ENCODE measurements at places on chromosomes 4 and X.

GRCh38 chr4:175986-176385, 51.7 kb downstream of the ZNF718 start:
- H3K36me3 ChIP-seq: no peaks in the 10 kb centered on the region
- no peak for DNase-seq
- no peaks in the 10 kb centered on the region for H3K4me1 ChIP-seq
- no peaks in the 10 kb centered on the region for H3K27me3 ChIP-seq

- H3K27ac ChIP-seq: no peak overlapping the region
- H3K36me3 ChIP-seq: no peaks in the 10 kb centered on the region
- no peak for DNase-seq
- H3K4me1 ChIP-seq: no peaks in the 10 kb centered on the region
Measured at GRCh38 chr4:123972031-123972430, 575.4 kb downstream of the SPRY1 start.

DNA sequence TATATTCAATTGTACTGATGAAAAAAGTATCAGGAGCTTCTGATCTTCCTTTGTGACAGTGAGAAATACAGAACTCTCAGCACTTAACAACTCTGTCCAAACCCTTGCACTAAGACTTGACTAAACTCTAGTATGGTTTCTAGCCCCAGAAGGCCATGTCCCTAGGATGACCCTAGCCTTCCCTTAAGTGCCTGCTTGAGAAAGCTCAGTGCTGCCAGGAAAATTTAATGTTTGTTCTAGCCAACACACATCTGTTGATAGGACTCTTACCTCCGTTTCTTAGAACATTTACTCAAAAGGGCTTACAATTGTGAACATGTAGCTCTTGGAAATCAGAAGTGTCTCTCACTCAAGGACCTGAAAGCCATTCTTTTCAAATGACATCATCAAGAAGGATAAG, 1055.2 kb upstream of the FTHL17 start:
- H3K27ac ChIP-seq: no peak overlapping the region
- H3K27me3 ChIP-seq: no peaks in the 10 kb centered on the region
- DNase-seq: no peak
- H3K36me3 ChIP-seq: no peaks in the 10 kb centered on the region

DNA sequence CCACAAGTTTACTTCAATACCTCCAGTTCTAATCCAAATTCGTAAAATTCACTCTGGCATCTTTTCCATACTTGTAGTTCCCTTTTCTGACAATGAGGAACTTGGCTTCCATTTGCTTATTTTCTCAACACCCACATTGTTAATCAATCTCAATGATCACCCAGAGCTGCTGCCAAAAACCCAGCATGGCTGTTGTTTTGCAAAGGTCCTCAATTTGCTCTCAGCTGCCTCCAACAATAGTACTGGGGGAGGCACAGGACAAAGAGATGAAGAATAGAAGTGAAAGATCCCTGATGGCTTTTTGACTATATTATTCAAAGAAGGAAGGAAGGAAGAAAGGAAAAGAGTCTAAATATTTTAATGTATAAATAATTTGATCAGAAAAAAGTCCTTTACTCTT, 847.8 kb downstream of the RAPGEF2 start:
- H3K4me3 ChIP-seq: no peak overlapping the region
- H3K4me1 ChIP-seq: no peaks in the 10 kb centered on the region
- H3K27ac ChIP-seq: no peak overlapping the region
- no peak for DNase-seq

DNA sequence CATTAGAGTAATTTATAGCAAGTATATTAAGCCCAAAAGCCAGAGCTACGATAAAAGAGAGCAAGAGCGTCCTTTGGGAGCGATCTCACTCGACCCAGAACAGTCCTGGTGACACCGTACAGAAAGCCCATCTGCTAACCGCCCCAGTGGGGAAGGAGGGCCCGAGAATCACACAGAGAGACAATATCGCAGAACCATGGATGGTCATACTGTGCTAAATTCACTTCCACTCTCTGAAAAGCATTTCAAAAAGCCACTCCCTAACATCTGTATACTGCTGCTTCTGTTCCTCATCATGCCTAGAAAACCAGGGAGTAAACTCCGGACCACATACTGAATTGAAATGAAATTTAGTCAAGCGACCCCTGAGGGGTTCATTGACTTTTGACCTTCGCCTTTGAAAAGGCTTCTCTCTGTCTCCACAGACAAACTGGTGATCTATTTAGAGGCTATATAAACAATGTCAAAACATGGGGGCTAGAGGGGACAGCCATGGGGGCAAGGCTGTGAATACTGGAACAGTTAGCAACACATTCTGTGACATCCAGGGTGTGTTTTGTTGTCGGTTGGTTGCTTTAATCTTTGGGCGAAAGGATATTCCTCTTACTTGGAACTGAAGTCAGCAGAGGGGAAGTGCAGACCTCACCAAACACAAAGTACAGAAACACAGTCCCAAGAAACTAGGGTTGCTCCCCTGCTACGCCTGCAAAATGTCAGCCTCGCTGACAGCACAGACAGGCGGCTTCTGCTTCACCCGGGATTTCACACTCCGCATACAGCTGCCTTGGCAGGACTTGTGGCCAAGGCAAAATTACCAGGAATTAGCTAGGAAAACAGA, 129.0 kb upstream of the RASGEF1B start:
- no peaks in the 10 kb centered on the region for H3K4me1 ChIP-seq
- no peak overlapping the region for H3K4me3 ChIP-seq
- no peaks in the 10 kb centered on the region for H3K27me3 ChIP-seq
- no peaks in the 10 kb centered on the region for H3K36me3 ChIP-seq
- no peak overlapping the region for H3K27ac ChIP-seq

DNA sequence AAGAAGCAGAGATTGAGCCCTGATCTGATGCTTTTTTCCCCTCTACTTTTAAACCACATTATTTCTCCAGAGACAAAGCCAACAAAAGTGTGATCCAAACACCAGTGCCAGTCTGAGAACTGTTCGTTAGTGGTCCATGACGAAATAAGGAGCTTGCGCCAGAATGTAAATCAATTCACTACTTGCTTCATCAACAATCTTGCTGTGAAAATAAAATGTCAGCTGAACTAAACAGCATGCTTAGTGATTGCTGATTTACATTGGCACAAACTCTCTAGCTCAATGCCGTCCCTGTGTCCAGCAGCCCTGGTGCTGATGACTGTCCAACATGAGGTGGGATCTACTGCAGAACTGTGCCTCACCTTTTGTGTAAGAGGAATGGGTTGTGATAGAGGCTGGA, 71.3 kb downstream of the SOX3 start:
- H3K36me3 ChIP-seq: no peaks in the 10 kb centered on the region
- no peak overlapping the region for H3K27ac ChIP-seq
- DNase-seq: no peak
- H3K4me1 ChIP-seq: no peaks in the 10 kb centered on the region
- H3K27me3 ChIP-seq: no peaks in the 10 kb centered on the region
- H3K4me3 ChIP-seq: no peak overlapping the region

DNA sequence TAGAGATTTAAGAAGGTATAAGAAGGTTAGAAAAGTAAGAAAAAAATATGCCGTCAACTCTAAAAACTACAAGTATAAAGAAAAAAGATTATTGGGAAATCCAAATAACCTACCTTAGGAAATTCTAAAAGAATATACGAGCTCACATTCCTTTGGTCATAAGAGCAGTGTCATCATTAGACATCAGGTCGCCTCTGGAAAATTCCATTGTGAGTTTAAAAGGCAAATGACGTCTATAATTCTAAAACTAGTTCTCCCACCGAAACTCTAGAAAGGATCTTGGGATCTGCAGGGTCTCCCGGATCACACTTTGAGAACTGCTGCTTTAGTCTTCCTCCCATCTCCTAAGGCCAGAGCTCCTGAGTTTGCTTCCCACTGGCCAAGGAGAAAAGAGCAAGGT, 518 bp upstream of the SAT1 start:
- H3K4me1 ChIP-seq: no peaks in the 10 kb centered on the region
- no peaks in the 10 kb centered on the region for H3K36me3 ChIP-seq
- DNase-seq: no peak
- peak overlapping the region; percentile 95 for H3K27ac ChIP-seq
- H3K4me3 ChIP-seq: no peak overlapping the region
- no peaks in the 10 kb centered on the region for H3K27me3 ChIP-seq

- H3K36me3 ChIP-seq: no peaks in the 10 kb centered on the region
- H3K27ac ChIP-seq: no peak overlapping the region
- H3K4me1 ChIP-seq: no peaks in the 10 kb centered on the region
Measured at GRCh38 chrX:132470831-132471230, 18.0 kb downstream of the MBNL3 start.

GRCh38 chrX:104270916-104271512, 16.3 kb upstream of the ESX1 start:
- H3K4me3 ChIP-seq: no peak overlapping the region
- no peaks in the 10 kb centered on the region for H3K27me3 ChIP-seq
- H3K36me3 ChIP-seq: no peaks in the 10 kb centered on the region

GRCh38 chr4:151114338-151114737, 14.9 kb downstream of the RPS3A start:
- no peak for DNase-seq
- no peaks in the 10 kb centered on the region for H3K27me3 ChIP-seq
- H3K4me3 ChIP-seq: no peak overlapping the region

DNA sequence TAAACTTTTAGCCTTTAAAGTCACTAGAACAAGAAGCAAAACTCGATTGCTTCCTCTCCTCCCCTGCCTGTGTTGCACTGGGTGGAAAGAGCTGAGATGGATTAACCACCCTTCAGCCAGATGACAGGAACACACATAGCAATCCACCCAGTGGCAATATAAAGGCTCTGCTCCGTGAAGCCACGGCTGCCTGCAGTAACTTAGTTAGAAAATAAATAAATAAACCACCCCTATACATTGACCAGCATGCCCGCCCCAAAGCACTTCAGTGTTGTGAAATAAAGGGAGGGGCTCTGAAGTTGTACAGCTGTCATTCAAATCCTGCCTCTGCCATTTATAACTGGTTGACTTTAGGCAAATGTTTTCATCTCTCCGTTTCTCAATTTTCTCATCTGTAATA, 217.1 kb upstream of the LDB2 start:
- H3K27me3 ChIP-seq: no peaks in the 10 kb centered on the region
- H3K36me3 ChIP-seq: no peaks in the 10 kb centered on the region
- H3K27ac ChIP-seq: no peak overlapping the region
- no peak for DNase-seq
- no peak overlapping the region for H3K4me3 ChIP-seq
- H3K4me1 ChIP-seq: no peaks in the 10 kb centered on the region

GRCh38 chr4:19686456-19686855, 565.2 kb upstream of the SLIT2 start:
- no peak overlapping the region for H3K27ac ChIP-seq
- H3K36me3 ChIP-seq: no peaks in the 10 kb centered on the region
- DNase-seq: no peak

DNA sequence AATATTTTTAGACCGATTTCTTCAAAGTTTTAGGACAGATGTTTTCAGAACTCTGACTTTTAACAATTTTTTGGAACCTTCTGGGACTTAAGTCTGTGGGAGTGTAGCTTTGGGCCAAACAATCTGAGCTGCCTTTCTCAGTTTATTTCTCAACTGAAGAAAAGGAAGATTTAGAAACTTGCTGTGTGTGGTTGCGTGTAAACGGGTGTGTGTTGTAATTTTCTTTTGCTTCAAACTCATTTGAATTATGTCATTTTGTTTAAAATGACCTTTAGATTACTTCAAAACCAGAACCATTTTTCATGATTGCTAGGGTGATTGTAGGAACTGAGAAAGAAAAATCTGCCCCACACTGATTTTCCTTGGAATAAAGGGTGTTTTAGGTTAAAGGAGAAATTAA, 577.7 kb upstream of the GALNTL6 start:
- no peak for DNase-seq
- H3K27ac ChIP-seq: no peak overlapping the region
- no peaks in the 10 kb centered on the region for H3K27me3 ChIP-seq
- no peaks in the 10 kb centered on the region for H3K4me1 ChIP-seq
- no peaks in the 10 kb centered on the region for H3K36me3 ChIP-seq

DNA sequence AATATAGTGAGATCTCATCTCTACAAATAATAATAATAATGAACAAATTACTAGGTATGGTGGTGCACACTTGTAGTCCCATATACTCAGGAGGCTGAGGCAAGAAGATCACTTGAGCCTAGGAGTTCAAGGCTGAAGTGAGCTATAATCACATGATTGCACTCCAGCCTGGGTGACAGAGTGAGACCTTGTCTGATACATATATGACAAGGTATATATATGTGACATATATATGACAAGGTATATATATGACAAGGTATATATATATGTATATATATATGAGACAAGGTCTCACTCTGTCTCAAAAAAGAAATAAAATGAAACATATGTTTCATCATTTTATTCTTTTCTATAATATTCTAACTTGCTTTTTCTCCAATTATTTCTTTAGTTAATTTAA, 278.1 kb upstream of the TET2 start:
- no peak for DNase-seq
- H3K4me1 ChIP-seq: no peaks in the 10 kb centered on the region
- no peaks in the 10 kb centered on the region for H3K27me3 ChIP-seq
- H3K4me3 ChIP-seq: no peak overlapping the region
- H3K36me3 ChIP-seq: no peaks in the 10 kb centered on the region
- H3K27ac ChIP-seq: no peak overlapping the region

DNA sequence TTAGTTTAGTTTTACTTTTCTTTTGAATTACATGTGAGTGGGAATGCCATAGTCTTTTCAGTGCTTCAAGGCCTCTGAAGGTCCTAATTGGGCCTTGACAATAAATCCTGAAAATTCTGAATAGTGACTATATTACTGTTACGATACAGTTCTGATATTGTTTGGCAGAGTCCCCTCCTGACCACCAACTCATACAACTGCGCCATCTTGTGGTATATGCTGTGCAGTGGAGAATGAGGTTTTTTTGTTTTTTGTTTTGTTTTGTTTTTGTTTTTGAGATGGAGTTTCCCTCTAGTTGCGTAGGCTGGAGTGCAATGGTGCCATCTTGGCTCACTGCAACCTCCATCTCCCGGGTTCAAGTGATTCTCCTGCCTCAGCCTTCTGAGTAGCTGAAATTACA, 56.6 kb upstream of the CHRDL1 start:
- no peaks in the 10 kb centered on the region for H3K4me1 ChIP-seq
- H3K27ac ChIP-seq: no peak overlapping the region
- no peak for DNase-seq
- H3K27me3 ChIP-seq: no peaks in the 10 kb centered on the region
- no peak overlapping the region for H3K4me3 ChIP-seq

DNA sequence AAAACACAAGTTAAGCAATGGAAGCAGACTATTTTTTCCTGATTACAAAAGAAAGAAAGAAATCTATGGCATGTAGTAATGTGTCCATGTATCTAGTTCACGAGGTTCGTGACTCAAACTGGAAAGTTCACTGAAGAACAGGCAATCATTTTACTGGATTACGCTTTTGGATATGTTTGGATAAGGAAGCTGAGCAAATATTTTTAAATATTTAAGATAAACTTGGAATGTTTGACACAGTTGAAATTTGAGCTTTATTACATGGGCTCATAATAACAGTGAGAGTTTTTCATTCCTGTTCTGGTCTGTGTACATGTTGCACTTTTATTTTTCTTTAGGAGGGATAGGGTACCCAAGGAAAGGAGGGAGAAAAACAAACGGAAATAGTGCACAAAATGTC, 244.2 kb upstream of the GK2 start:
- no peak overlapping the region for H3K4me3 ChIP-seq
- peak overlapping the region; percentile 72 for H3K27ac ChIP-seq
- no peaks in the 10 kb centered on the region for H3K27me3 ChIP-seq
- DNase-seq: peak; percentile 72
- H3K4me1 ChIP-seq: peaks cover 3% of the 10 kb centered on the region
